ENCODE measurements at places on chromosomes 11 and 22.
A peak's percentile ranks its signal among the peaks of the same experiment; 100 is the strongest.

GRCh38 chr11:8867035-8867434, 44.0 kb upstream of the AKIP1 start:
- no peak for DNase-seq

DNA sequence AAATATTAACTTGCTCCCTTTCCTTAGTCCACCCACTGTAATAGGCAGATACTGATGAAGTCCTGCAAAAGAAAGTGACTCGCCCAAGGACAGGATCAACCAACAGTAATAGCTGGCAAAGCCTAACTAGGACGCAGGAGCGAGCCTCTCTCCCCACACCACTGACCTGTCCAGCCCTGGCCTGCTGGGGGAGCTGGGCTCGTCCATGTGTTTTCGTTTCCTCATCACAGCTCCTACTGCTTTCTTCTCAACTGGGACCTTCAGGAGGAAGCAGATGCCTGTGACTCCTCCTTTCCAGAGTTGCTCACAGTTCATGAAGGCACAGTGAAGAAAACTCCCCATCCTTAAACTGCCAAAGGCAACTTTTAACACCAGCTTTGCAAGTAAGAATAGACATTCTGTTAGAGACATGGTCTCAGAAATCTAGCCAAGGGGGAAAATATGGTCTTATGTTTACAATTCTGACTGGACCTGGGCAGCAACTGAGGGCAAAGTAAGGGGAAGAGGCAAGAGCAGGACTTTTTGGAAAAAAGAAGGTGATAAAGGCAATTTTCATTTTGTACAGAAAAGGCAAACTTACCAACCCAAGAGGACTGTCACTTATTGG, 11.6 kb upstream of the GPHA2 start:
- no peak for DNase-seq

DNA sequence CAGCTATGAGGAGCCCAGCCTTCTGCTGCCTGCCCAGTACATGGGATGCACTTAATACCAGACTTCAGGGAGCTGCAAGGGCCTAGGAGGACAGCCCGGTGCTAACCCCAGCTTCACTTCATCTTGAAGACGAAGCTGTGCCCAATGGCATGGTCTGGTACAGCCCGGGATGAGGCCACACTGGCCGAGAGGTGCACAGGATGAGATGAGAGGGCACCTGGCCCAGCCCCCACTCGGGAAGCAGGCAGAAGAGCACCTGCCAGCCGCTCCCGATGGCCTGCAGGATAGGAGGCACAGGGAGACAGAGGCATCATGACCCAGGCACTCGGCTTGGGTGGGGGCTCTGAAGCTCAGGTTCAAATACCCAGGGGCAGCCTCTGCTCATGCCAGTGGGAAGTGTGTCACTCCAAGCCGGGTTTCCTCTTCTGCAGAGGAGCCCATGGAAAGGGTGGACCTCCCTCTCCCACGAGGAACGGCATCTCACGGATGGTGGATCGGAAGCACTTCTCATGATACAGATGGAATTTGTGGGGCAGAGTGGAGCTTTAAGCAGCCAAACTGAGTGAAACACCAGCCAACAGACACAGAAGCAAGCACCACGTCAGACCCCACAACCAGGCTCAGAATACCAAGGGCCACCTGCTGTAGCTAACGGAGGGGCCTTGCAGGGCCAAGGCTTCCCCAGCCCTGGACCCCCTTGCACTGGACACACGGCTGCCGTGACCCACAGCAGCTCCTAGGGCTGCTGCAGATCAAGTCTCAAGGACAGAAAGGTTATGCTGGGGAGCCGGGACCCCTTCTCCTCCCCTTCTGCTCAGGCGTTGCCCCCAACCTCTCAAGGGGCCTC, 875.2 kb downstream of the BRD1 start:
- no peak for DNase-seq

DNA sequence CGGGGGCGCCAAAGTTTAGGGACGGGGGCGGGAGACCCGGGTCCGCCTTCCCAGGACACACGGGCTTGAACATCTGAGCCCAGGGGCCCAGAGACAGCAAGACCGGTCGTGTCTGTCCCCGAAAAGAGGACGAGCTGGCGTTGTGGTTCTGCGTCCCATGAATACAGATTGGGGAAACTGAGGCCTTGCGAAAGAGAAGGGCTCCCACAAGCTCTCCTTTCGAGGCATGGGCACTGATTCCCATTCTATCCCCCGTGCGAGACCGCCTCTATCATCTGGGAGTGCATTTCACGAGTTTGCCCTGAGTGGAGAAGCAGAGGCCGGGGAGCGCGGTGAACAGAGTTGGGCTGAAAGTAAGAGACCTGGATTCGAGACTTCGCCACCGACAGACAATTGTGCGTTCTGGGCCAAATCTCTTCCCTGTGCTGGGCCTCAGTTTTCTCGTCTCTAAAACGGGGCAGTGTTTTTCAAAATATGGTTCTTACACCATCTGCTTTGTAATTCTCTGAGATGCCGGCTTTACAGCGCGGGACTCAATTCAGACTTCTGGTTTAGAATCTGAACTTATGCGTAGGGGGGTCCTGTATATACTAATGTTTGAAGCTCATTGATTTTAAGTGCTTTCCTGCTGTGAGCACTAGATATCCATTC, 471 bp downstream of the RNF185 start:
- DNase-seq: peak; percentile 39

DNA sequence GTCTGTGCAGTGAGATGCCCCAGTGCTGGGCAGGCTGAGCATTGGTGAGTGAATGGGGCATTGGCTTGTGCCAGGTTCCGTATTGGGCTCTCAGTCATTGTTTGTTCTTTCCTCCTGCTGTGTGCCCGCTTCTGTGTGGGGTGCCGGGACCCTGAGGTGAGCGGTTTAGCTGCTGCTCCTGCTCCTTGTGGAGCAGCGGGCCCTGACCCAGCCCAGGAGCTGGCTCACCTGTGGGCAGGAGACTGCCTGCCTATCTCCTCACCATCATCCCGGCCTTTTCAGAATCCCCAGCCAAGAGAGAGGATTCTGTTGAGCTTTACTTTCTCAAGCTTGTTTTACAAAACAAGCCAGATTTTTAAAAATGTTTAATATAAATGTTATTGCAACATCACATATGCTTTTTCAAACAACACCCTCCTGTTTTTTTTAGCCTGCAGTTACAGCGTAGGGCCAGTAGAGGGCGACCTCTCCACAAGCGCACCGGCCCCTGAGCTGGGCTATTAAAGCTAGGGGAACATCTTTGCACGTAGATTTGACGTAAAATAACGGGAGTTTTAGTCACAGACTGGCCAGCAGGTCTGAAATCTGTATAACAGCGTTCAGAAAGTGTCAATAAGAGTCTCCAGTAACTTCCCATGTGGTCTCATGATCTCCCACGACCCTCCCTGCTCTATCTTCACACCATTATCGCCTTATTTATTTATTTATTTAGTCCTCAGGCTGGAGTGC, 25.1 kb upstream of the RELT start:
- DNase-seq: peak; percentile 84

DNA sequence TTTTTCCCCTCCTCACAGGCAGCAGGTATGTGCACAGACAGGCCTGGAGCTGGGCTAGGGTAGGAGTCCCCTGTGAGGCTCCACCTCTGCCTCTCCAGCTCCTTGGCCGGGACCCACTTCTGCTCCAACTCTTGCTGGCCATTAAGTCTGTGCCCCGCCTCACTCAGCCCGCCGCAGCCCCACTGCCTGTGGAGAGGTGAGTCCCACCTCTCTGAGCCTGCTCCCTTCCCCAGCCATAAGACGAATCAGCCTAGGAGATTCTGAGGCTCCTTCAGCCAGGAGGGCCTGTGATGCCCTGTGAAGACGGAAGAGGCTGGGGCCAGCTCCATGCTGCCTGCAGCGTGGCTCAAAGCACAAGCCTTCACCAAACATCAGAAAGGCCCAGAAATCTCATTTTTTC, 23.0 kb downstream of the TSKU start:
- DNase-seq: no peak

DNA sequence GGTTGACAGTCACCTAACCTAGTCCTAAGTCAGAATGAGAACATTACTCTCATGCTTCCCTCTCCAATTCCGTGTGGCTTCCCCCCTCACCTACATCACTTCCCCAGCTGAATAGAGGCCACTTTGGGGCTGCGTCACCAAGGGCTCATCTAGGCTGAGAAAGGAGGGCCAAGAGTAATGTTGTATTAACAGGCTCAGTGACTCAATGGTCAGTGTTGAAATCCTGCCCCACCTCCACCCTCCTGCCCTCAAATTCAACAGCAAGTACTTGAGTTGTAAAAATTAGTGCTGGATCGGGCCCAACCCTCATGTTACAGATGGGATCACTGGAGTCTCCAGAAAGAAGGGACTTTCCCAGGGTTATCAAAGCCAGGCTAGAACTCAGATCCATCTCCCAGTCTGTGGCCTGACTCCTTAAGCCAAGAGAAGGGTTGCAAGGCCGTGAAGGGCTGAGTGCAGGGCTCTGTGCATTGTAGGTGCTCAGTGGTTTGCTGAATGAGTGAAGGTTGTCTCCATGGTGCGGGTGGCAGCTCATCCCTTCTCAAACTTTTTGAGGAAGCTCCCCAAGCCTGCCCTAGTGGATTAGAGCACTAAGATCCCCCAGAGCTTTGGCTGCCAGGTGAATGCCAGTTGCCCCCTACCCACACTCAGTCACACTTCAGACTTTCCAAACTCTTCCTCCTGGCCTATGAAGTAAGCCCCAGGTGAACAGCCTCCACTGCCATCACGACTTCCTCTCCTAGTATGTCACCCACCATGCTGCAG, 3.2 kb downstream of the DGAT2 start:
- DNase-seq: no peak

DNA sequence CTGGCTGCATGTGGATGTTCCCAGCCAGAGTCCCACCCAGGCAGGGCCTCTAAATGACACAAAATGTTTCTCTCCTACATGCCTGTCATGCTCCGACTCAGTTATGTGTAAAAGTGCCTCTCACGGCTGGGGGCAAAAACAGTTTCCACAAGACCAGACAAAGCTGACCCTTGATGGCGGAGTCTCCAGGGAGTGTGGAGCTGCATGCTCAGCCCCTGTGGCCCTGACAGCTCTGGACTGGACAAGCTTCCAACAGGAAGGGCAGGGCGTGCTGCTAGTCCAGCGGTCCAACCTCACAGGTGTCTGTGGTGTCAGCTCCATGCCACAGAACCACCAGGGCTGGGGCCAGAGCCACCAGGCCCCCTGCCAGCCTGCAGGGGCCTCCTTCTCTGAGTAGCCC, 149.6 kb downstream of the CRYBB2 start:
- no peak for DNase-seq

DNA sequence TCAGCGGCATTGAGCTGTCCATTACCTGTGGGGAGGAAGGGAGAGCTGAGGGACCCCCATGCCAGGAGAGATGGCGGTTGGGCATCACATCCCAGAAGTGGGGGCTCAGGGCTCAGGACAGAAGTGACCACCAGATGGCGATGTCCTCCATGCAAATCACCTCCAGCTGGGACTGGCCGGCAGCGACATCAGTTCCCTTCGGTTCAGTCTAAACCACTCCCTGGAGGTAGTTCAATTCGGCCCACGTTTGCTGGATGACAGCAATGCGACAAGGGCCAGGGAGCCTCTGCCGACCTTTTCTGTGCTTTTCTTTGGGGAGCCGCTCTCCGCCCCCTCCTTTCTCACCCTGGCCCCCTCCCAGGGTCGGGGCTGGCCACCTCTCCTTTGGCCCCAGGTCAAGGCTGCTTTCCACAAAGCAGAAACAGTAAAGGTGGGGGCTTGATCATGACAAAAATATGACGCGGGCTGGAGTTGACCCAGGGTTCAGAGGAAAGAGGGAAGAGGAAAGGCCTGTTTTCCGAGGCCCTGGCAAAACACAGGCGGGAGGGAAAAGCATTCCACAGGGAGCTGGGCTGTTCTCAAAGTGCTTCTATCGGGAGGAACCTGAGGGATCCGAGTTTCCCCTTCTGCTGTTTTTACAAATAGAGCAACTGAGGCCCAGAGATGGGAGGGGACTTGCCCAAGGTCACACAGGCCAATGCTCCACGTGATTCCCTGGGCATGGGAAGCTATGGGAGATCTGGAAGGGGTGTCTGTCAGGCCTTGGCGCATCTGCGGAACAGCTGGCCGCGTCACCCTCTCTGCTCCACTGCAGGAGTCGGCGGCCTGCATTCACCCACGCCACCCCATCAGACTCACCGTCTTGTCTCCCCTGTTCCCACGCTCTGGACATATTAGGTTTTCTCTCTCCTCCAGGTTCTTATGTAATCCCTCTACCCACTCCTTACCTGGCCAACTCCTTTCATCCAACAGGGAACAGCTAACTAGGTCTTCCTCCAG, 54.7 kb downstream of the FBXO7 start:
- DNase-seq: peak; percentile 95

GRCh38 chr22:26673486-26673885, 16.1 kb downstream of the MIAT start:
- DNase-seq: peak; percentile 46

GRCh38 chr11:83819931-83820549, 533.9 kb upstream of the CCDC90B start:
- DNase-seq: peak; percentile 79

DNA sequence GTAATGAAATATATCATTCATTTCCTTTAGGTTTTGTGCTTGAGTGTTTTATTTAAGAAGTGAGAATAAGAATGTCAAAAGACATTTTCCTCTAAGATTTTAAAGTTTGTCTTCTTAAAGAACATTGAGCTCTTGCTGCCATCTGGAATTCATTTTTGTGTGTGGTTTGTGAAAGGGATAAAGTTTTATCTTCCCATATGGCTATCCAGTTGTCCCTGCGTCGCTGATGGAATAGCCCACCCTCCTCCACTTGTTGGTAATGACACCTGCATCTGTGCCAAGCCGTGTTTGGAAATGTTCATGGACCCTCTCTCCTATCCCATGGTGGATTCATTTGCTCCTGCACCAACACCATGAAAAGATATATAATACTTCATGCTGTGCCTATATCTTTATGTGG, 901.5 kb downstream of the BRD1 start:
- DNase-seq: no peak

DNA sequence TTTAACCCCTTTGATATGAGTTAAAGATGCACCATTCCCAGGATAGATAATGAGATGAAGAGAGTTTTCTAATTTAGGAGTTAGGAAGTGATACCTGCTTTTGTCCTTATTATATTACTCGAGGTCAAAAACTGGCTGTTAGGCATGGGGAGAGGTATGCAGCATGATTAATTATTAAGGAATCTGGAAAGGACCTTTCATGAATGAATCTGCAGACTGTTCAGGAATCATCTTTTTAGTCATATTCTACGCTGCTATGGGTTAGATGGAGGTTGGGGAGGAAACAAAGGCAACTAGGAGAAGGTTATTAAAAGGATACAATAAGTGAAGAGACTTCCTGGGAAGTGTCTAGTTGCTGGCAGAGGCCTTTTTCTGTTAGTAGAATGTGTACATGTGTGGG, 492.4 kb upstream of the CCDC90B start:
- DNase-seq: no peak
